ENCODE measurements at places on chromosomes 7 and 10.

- no peak for DNase-seq
Observed at GRCh38 chr10:7405637-7406036, 5.2 kb downstream of the SFMBT2 start.

GRCh38 chr10:79269969-79270368 is 77.3 kb upstream of the PPIF start:
- no peak for DNase-seq

- DNase-seq: no peak
Observed at GRCh38 chr7:106756071-106756470, 95.1 kb upstream of the CCDC71L start.

DNA sequence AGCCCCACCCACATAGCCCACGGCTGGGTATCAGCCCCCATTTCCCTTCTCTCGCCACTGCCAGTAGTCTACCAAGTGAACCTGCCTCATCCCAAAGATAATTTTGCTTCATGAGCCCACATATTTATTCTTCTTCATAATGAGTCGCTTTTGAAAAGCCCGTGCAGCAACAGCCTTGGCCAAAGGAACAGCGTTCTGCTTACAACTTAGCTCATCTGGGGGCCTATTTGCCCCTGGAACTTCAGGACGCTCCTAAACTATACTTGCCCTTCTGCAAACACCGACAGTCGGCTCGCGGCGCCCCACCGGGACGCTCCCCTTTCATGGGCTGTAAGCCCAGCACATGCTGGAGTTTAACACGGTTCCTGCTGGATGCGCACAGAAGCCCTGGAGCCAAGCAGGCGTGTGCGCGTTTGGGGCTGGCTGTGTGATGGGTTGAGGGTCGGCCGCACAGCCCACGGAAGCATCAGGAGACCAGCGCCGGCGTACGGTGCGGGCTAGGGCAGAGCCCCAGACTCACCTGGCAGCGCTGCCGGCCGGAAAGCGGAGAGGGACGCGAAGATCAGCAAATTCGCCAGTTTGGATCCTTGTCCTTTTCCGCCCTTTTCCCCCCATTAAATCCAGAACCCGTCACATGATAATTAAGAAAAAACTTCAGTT is 370 bp downstream of the TMEM60 start:
- DNase-seq: no peak

GRCh38 chr7:69864822-69865221 is 266.5 kb downstream of the AUTS2 start:
- no peak for DNase-seq

GRCh38 chr7:149355390-149356048 is 93.5 kb downstream of the ZNF783 start:
- no peak for DNase-seq

DNA sequence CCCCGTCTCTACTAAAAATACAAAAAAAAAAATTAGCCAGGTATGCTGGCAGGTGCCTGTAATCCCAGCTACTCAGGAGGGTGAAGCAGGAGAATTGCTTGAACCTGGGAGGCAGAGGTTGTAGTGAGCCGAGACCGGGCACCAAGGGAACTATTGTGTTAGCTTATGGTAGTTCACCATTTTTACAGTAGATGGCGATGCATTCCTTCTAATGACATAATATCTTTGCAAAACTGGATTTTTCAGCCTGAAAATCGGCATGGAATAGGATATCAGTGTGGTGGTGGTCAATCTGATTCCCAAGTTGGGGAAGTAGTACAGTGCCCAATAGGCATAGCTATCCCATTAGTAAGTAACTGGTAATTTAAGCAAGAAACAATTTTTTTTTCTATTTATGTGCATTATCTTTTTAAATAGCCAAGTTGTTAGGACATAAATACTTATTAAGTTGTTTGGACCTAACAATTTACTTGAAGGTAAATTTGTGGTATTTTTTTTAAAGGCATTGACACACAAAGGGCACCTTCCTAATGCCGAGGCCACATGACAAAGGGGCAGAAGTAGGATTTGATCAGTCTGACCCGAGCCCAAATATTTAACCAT is 17.6 kb upstream of the IMPDH1 start:
- DNase-seq: peak; percentile 61

- no peak for DNase-seq
Observed at GRCh38 chr10:22437620-22438588, 92.6 kb downstream of the SPAG6 start.

GRCh38 chr7:131145770-131146169 is 181.9 kb upstream of the MKLN1 start:
- no peak for DNase-seq

GRCh38 chr10:94307046-94307615 is 55.6 kb downstream of the NOC3L start:
- DNase-seq: no peak

GRCh38 chr10:122126763-122127659 is 138.0 kb downstream of the TACC2 start:
- no peak for DNase-seq

DNA sequence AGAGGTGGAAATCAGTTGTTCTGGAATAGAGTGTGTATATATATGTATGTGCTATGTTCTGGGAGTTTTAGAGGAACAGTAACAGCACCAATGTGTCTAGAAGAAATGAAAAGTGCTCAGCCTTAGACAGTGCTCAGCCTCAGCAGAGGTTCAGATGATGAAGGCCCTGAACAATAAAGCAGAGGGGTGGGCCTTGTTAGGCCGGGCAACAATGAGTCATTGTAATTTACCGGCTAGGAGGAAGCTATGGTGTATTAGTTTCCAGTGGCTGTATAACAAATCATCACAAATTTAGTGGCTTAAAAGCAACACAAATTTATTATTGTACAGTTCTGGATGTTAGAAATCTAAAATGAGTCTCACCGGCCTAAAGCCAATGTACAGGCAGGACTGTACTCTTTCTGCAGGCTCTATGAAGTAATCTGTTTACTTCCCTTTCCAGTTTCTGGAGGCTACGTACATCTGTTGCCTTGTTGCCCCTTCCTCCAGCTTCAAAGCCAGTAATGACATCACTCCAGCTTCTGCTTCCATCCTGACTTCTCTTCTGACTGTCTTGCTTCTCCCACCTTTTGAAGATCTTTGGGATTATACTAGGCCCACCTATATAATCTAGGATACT is 84.6 kb downstream of the CH25H start:
- DNase-seq: no peak

Data from neuronal stem cell (in vitro differentiated cells).